T-helper 17 cell (primary cell): ENCODE measurements at places on chromosomes 6 and 20.

GRCh38 chr20:44074252-44075151 lies 112.5 kb downstream of the JPH2 start:
- no peak for DNase-seq

- DNase-seq, result no peak
These were observed 3.9 kb downstream of the ACSS2 start for GRCh38 chr20:34880215-34880850.

GRCh38 chr6:110183292-110183885 lies 3.2 kb downstream of the CDC40 start:
- DNase-seq, result no peak

GRCh38 chr6:25935953-25936352 lies 5.5 kb upstream of the SLC17A2 start:
- no peak for DNase-seq

DNA sequence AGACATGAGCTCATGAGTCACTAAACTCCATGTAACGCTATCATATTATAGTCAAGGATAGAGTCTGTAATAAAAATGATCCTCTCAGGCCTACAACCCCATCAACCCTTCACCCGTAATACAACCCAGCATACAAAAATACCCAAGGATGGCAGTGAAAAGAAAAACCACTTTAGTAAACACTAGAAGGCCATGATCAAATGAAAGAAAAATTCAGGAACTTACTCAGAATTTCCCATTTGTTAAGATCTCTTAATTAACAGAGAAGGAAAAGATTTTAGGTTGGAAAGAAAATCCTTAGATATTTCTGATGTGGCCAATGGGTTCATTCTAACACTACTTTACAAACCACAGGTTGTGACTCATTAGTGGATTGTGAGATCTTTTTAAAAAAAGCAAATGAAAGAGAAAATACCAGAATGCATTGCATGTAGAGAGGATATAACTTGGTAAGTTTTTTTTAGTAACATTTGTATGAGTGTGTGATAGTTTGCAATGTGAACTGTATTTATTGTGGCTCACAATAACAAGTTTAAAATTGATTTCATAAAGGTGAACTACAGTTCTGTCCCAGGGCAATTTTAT lies 8.0 kb upstream of the UBE2J1 start:
- no peak for DNase-seq

GRCh38 chr6:134707342-134708031 lies 242.4 kb downstream of the ALDH8A1 start:
- no peak for DNase-seq

DNA sequence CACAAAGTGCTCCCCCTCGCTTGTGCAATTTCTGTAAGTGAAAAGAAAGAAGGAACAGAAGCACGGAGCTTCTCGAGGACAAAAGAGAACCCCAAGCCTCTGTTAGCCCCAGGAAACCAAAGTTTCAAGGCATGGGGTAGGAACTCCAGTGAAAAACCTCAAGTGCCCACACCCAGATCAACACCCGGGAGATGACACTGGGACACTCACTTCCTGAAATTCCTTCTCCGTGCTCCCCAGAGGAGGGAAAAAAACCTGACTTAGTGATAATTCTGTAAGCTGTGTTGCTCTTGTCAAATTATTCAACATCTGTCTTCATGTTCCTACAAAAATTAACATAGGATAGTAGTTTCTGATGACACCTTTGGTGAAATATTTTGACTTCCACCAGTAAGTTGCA lies 4.6 kb downstream of the MDGA1 start:
- DNase-seq, result no peak

DNA sequence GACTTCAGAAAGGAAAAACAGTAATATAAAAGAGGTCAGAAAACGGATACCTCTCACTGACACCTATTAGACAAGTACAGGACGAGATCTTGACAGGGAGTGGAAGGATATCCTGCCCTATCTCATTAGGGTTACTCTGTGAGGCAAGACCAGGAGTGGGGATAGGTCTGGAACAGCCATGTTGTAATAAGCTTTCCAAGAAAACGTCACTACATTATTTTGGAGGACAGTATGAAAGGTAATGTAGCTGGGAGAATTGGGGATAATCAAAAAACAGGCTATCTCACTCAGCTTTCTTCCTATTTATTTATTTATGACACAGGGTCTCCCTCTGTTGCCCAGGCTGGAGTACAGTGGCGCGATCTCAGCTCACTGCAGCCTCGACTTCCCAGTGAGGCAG lies 25.3 kb downstream of the HMGN4 start:
- no peak for DNase-seq

GRCh38 chr6:14734416-14735340 lies 511.2 kb upstream of the JARID2 start:
- DNase-seq, result no peak

DNA sequence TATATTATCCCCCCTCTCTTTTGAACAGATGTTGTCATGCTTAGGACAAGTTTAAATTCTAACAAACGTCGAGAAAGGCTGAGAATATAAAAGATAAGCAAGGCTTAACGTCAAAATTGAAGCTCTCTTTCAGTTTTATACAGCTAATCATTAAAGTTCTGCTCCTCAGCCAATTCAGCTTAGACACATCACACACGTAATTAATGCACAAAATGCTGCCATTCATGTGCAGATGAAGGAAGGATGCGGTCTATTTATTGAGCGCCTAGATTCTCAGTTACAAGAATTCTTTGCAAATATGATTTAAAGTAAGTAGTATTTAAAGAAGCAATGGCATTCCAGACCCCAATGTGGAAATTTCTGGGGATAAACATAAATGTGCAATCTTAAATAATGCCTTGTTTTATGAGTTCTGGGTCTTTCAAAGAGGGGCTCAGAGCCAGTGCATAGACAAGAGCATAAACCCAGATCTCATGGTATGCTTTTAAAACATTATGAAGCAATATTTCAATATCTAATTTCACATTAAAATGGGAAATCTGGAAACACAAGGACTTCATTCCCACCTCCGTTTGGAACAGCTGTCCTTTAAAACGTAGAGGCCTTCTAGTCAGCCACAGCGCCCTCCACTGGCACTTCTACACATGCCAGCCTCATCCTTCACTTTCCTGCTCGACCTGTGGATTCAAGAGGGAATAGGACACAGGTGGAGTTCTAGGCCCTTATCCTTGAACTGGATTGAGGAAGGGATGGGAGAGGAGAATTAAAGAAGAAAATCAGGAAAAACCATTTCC lies 85.8 kb downstream of the LYRM4 start:
- no peak for DNase-seq

DNA sequence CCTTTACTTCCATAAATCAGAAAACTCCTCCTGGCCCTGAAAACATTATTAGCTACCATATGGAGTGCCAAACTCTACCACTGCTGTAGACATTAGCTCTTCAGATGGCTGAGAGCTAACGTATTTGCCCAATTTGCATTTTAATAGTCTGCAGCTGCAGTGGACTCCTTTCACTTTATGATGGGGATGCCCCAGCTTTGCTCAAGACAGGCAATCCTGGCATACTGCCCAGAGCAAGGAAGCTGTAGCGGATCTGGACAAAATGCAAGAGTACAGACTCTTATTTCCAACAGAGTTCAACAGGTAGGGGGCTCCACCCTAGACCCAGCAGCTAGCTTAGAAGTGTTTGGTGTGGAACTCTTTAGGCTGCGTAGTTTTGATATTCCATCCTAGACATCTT lies 246.7 kb downstream of the FOXC1 start:
- no peak for DNase-seq

DNA sequence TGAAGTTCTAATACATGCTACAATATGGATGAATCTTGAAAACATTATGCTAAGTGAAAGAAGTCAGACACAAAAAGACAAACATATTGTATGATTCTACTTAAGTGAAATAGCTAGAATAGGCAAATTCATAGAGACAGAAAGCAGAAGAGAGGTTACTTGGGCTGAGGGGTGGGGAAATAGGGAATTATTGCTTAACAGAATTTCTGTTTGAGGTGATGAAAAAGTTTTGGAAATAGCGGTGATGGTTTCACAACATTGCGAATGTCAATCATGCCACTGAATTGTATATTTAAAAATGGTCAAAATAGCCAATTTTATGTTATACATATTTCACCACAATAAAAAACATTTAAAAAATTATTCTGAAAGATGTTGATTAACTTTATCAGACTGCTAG lies 6.1 kb downstream of the SLC26A8 start:
- DNase-seq, result no peak

DNA sequence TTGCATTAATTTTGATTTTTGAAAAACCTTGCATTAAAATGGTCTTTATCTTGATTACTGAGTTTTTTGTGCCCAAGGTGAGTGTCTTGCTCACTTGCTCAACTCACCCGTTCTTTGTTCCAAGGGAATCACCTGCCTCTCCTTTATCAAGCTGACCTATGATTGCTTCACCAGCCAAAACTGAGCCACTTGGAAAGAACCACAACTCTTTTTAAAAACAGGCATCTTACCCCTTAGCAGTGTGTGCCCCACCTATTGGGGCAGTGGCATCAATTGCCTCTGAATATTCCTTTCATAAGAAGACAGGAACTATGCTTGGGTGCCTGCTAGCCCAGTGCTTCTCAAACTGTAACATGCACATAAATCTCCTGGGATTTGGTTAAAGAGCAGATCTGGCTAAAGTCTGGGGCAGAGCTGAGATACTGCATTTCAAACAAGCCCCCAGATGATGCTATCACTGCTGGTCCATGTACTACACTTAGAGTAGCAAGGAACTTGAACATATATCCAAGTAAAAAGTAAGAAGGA lies 3.3 kb upstream of the STK38 start:
- no peak for DNase-seq

GRCh38 chr6:130382872-130383490 lies 17.2 kb downstream of the TMEM200A start:
- DNase-seq, result no peak

DNA sequence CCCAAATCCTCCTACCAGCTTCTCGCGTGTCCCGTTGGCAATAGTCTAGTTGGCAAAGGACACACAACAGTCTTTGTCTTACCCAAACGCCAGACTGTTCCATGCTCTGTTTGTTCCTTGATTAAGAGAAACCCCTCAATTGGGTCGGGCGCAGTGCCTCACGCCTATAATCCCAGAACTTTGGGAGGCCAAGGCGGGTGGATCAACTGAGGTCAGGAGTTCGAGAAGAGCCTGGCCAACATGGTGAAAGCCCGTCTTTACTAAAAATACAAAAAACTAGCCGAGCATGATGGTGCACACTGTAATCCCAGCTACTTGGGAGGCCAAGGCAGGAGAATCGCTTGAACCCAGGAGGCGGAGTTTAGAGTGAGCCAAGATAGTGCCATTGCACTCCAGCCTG lies 153.7 kb downstream of the GRM4 start:
- DNase-seq, result no peak

DNA sequence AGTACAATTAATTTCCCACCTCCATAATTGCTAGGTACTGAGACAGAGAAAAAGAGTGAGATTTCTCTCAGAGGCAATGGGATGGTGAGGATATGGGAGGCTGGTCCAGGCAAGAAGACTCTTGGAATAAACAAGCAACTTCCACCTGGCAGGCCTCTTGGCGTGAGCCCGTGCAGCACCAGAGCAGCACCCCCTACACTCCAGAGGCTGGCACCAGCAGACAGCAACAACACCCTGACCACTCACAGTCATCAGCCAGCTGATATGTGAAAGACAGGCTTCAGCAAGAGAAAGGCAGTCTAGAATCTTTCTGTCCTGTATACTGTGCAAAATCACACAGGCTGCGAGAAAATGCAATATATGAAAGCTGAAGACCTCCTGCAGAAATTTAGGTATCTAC lies 59.7 kb downstream of the KIF13A start:
- no peak for DNase-seq

- DNase-seq, result no peak
These were observed 115.3 kb downstream of the SYNDIG1 start for GRCh38 chr20:24584538-24585356.

DNA sequence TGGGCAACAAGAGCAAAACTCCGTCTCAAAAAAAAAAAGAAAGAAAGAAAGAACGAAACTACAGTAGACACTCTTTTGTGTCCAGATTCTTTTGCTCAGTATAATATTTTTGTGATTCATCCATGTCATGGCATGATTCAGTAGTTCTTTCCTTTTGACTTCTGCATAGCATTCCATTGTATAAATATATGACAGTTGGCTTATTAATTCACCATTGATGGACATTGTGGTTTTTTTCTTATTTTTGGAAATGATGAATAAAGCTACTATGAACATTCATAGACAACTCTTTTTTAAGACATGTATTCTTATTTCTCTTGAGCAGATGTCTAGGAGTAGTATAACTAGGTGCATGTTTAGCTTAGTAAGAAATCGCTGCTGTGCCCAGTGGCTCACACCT lies 10.3 kb upstream of the IER3 start:
- no peak for DNase-seq
